ENCODE measurements at places on chromosomes 6 and 20.

DNA sequence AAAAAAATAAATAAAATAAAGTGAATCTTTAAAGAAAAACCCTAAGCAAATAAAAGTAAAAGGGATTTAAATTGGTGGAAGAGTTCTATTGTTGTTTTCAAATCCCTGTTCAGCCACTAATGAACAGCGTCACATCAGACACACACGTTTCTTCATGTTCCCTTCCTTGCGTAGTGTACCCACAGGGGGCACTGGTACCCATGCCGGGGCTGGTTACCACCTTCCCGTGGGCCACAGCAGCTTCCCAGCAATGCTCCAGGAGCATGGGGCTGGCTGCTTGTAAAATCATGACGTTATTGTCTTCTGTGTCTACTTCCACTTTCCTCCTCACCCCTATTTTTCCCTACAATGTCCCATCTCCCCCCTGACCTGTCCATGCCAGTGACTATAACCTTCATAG is 988.7 kb downstream of the KIF16B start:
- DNase-seq: no peak

DNA sequence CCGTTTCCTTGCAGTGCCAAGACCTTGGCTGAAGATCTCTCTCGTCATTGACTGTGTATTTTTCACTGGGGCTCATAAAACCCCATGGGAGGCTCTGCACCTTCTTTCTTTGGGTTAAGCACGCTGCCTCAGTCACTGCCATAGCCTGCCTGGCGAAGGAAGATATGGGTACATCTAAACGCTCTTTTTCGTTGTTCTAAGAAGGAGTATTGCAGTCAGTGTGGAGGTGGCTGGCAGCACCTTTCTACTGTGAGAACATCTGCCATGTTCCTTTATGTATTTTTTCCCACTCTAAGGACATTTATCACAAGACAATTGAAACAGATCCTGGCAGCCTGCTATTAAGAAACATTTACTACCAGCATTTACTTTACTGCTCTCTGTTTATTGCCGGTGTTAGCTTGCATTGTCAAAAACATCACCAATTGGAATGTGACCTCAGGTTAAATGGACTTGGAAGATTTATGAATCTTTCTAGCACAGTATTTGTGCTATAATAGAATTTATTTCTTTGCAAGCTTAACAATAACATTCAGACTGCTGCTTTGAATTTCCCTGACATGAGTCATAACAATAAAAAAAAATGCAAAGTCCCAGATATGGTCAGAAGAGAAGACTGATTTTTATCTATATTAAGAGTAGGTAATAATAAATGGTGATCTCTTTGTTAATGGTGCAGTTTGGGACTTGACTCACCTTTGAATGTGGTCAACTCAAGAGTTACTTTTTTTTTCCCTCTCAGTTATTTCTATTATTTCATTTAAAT is 62.2 kb upstream of the CLDN20 start:
- peak; percentile 16 for DNase-seq

DNA sequence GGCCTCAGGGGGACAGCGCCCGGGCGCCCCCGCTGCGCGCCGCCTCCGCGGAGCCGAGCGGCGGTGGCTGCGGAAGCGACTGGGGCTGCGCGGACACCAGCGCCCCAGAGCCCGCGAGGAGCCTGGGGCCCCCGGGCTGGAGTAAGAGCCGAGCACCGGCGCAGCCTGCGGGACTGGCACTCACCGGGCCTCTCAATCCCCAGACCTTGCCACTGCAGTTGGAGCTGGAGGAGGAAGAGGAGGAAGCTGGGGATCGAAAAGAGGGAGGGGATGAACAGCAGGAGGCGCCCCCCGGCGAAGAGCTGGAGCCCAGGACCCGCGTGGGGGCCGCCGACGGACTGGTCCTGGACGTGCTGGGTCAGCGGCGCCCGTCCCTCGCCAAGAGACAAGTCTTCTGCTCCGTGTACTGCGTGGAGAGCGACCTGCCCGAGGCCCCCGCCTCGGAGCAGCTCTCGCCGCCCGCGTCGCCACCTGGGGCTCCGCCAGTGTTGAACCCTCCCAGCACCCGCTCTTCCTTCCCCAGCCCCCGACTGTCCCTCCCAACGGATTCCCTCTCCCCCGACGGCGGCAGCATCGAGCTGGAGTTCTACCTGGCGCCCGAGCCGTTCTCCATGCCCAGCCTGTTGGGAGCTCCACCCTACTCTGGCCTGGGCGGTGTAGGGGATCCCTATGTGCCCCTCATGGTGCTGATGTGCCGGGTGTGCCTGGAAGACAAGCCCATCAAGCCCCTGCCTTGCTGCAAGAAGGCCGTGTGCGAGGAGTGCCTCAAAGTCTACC is 590 bp downstream of the RNF217 start:
- DNase-seq: no peak

GRCh38 chr6:71393981-71394432 is 105.4 kb downstream of the OGFRL1 start:
- no peak for DNase-seq
